ENCODE measurements at places on chromosomes 3 and 15.

- DNase-seq = no peak
These were observed 12.3 kb upstream of the DOCK3 start for GRCh38 chr3:50662408-50662807.

DNA sequence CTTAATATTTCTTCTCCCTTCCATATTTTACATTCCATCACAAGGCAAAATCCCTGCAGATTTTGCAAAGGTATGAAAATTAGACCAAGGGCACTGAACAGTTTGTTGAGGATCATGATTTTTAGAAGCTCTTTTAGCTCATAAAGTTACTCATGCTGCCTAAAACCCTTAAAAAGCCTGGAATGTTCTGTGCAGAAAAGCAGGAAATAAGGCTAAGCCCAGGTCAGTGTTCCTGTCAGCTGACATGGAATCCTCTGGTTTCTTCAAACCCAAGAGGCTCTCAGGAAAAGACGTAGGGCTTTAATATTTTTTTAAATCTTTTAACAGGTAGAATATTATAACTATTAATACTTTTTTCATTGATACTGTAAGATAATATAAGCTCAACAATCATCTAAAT lies 8.2 kb downstream of the CBLB start:
- DNase-seq = no peak

GRCh38 chr3:40097131-40098117 lies 212.1 kb upstream of the EIF1B start:
- DNase-seq = no peak

- DNase-seq = no peak
These were observed 25.5 kb downstream of the ESYT3 start for GRCh38 chr3:138459619-138460535.

DNA sequence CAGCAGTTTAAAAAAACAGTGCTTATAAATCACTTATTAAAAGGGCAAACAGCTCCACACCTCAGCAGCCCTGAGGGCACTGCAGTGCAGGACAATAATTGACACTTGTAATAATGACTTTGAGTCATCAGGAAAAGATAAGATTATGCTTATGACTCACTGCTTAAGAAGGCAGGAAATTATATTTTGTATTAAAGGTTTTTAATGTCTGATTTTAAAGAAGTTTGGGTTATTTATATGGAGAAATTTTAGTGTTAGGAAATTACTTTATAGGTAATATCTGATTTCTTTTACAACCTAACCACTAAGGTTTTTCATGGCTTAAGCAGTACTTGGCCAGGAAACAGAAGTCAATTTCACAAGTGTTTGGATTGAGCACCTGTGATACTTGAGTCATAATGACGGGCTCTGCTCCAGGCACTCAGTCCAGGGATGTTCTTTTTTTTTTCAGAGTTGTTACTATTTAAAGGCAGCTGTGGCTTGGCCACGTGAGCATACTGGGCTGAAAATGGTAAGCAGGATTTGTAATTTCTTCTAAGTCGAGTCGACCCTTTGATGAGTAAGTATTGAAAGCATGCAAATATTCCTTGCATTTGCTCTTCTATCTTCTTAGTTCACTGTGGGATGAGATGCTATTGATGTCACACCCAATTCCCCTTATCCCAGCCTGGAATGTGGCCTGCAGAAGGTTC lies 21.6 kb upstream of the SLC6A20 start:
- DNase-seq = peak; percentile 86

GRCh38 chr15:39586387-39587095 lies 5.7 kb downstream of the THBS1 start:
- DNase-seq = peak; percentile 78

DNA sequence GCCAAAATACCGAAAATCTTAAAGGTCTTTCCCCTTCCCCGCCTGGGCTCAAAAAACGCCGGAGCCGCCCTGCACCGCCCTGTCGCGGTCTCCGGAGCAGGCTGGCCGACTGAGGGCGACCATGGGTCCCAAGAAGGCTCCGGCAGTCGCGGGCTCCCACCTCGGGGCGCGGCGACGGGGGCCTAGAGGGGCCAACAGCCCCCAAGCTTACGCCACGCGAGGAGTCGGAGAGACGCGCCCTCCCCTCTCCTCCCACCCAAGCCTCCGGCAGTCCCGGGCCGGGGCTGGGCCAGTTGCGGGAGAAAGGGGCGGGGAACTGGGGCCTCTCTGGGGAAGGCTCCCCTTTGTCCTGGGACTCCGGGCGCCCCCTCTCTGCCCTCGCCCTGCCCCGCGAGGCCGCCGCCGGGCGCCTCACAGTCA lies 69.2 kb downstream of the GOLGA8B start:
- DNase-seq = no peak

- DNase-seq = no peak
These were observed 3.9 kb upstream of the PAK2 start for GRCh38 chr3:196735751-196736150.

GRCh38 chr3:148773805-148774204 lies 53.8 kb upstream of the CPB1 start:
- no peak for DNase-seq

Data from brain microvascular endothelial cell (primary cell).